ENCODE measurements at places on chromosomes 1 and 21. TPM values are rescaled to one million over a fixed set of nuclear protein-coding genes. Genes with fewer than 3 reads are reported as not detected.

NGF gene
- 7.9 TPM for total RNA-seq

OR14K1 gene
- not detected for total RNA-seq

H6PD gene
- total RNA-seq: 50.7 TPM

PRELP gene
- total RNA-seq: 1.9 TPM

OR2AK2 gene
- 0.25 TPM for total RNA-seq

RASAL2 gene
- total RNA-seq: 21.6 TPM

SLC1A7 gene
- total RNA-seq: 0.12 TPM

TMEM63A gene
- total RNA-seq: 20.5 TPM

FYB2 gene
- total RNA-seq: not detected

AUNIP gene
- 5.6 TPM for total RNA-seq

SYCP1 gene
- not detected for total RNA-seq

CDA gene
- 4.0 TPM for total RNA-seq

NIBAN1 gene
- 83.9 TPM for total RNA-seq

VASH2 gene
- total RNA-seq: 0.11 TPM

RBP7 gene
- total RNA-seq: not detected

SNX7 gene
- 35.2 TPM for total RNA-seq

KRTAP19-1 gene
- total RNA-seq: not detected

TMEM82 gene
- not detected for total RNA-seq

LCE3E gene
- not detected for total RNA-seq

FAM76A gene
- total RNA-seq: 16.1 TPM

OR6K3 gene
- not detected for total RNA-seq

MFAP2 gene
- 8.0 TPM for total RNA-seq

FALEC gene
- total RNA-seq: 0.25 TPM

KLHL17 gene
- 11.8 TPM for total RNA-seq

NUDT17 gene
- total RNA-seq: 3.3 TPM

SPATA17 gene
- 0.50 TPM for total RNA-seq

COL8A2 gene
- 12.5 TPM for total RNA-seq

LRIF1 gene
- 16.4 TPM for total RNA-seq

OLFML2B gene
- 4.9 TPM for total RNA-seq

OR2W3 gene
- not detected for total RNA-seq

CHI3L2 gene
- total RNA-seq: 0.22 TPM

SPRR1A gene
- not detected for total RNA-seq

OR6N1 gene
- not detected for total RNA-seq

SGIP1 gene
- total RNA-seq: 48.0 TPM

SLC30A7 gene
- total RNA-seq: 35.1 TPM

PTBP2 gene
- 28.2 TPM for total RNA-seq

MMEL1 gene
- total RNA-seq: 0.22 TPM

OR2T33 gene
- not detected for total RNA-seq

LDLRAD1 gene
- total RNA-seq: not detected

FCER1G gene
- total RNA-seq: not detected

CTNNBIP1 gene
- total RNA-seq: 24.2 TPM

PADI4 gene
- total RNA-seq: not detected

RRAGC gene
- total RNA-seq: 40.4 TPM

TCHHL1 gene
- total RNA-seq: not detected

ACTL8 gene
- 0.12 TPM for total RNA-seq

CACNA1E gene
- total RNA-seq: not detected

ASTN1 gene
- 0.22 TPM for total RNA-seq

KCNE2 gene
- not detected for total RNA-seq

ANKRD35 gene
- 2.5 TPM for total RNA-seq

GPR157 gene
- 5.1 TPM for total RNA-seq

ZSWIM5 gene
- 1.2 TPM for total RNA-seq

SPATA1 gene
- 0.37 TPM for total RNA-seq

BRDT gene
- not detected for total RNA-seq

TRIM63 gene
- total RNA-seq: 0.11 TPM

PGLYRP4 gene
- total RNA-seq: not detected

MNDA gene
- total RNA-seq: not detected

GPX7 gene
- 11.7 TPM for total RNA-seq

FMO3 gene
- not detected for total RNA-seq
